Stimulated activated CD4-positive, alpha-beta T cell treated with anti-CD3 and anti-CD28 coated beads, Interleukin-4, amount 100 ng/mL, for 48 hours (primary cell): ENCODE measurements at places on chromosomes 1 and 21.
A peak's percentile ranks its signal among the peaks of the same experiment; 100 is the strongest.

- no peak for DNase-seq
These were observed 340.6 kb downstream of the ZNF326 start for GRCh38 chr1:90335558-90335957.

DNA sequence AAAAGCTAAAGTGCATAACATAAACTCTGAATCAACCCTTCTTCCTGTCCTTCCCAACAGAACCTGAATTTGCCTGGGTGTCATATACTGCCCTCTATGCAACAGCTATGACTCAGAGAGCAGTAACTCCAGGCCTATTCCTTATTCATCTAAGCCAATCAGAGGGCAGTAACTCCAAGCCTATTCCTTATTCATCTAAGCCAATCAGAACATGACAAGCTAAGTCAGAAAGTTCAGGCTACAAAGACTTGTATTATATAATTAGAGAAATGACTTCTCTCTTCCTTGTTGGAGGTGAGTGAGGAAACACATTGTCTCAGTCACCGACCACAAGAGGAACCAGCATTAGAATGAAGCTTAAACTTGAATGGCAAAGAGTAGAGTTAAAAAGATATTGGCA is 26.2 kb upstream of the TADA1 start:
- no peak for DNase-seq

GRCh38 chr1:42937141-42937696 is 21.4 kb downstream of the SLC2A1 start:
- DNase-seq, result no peak

DNA sequence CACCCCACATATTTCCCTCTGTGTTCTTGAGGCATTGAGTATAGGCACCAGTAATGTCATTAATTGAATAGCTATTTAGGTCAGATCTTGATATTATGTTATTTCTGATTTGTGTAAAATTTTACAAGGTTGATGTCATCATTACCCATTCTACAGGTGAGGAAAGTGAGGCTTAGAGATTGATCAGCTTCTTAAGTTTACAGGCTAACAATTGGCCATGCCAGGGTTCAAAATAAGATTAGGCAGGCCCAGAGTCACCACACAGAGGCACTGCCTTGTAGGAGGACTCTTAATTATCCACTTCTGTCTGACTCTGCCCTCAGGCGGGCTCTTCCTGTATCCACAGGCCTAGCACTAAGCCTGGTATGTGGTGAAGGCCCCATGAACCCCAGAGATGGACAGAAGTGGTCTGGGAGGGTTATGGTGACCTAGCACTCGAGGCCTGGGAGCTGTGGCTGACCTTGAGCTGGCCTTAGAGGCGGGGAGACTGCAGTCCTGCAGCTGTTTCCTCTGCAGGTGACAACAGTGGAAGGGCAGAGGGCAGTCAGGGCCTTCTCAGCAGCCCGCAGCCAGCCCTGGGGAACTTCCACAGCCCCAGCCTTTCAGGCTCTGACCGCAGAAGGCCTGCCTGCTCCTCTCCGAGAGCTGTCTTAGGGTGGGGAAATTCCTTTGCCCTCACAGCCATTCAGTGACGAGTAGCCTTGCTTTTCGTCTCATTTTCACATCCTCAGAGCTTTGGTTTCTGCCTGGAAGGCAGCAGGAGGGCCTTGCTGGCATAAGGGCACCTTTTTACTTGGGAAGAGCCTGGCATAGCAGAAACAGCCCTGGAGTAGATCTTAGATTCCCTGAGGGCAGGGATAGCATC is 12.2 kb downstream of the ZDHHC18 start:
- peak; percentile 49 for DNase-seq

DNA sequence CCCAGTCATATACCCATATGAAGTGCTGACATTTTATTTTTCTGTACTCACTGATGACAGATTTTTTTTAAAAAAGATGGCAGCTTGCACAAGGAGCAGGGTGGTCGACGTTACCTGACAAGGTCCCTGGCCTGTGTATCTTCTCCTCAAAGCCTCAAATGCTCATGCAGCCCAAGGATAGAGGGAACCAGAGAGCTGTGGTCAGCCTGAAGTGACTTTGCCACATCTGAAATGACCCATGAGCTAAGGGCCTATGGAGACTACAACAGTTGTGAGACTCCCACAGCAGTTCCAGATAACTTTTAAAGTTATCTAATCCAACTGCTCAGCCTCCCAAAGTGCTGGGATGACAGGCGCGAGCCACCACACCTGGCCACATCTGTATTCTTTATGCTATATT is 131.1 kb downstream of the GLUL start:
- no peak for DNase-seq

DNA sequence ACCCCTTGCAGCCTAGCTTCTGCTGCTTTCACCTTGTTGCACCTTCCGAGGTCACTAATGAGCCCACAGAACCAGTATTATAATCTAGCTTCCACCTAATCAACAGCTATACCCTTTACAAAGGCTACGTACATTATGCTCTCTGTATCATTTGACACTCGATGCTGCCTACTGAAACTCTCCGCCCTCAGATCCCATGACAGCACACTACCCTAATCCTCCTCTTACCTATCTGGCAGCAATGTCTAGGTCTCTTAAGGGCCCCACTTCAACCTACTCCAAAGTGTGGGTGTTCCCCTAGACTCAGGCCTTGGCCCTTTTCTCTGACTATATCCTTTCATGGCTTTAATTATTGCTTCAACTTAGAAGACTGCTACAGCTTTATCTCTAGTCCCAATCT is 4.8 kb upstream of the MRPS21 start:
- DNase-seq, result no peak
